ENCODE measurements at places on chromosomes 3 and 15.

GRCh38 chr15:27696530-27696929 lies 402.6 kb downstream of the OCA2 start:
- DNase-seq: no peak

DNA sequence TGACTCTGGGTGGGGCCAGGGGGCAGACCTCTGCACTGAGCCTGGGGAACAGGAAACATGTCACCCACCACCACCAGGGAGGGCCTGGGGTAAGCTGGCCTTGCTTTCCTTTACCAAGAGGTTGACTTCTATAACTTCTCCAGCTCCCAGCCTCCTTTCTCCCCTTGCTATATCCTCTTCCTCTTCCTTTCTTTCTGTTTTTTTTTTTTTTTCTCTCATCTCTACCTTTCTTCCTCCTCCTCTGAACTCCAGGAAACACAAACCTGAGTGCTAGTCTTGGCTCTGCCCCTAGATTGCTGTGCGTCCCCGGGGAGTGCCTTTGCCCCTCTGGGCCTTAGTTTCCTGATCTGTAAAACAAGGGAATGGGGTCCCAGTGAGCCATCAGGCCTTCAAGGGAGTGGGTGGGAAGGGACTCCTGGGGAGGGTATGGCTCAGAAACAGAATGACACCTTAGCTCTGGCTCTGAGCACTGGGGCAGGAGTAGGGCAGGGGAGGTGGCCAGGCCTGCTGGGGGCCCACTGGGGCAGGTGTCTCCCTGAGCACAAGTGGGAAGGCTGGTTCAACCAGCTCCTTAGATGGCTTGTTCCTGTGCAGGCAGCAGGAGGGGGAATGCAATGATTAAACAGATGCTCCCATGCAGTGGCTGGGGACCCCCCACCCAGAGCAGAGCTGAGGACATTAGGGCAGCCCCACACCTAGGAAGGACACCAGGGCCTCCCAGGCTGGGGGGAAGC lies 4.3 kb downstream of the SNX33 start:
- no peak for DNase-seq

DNA sequence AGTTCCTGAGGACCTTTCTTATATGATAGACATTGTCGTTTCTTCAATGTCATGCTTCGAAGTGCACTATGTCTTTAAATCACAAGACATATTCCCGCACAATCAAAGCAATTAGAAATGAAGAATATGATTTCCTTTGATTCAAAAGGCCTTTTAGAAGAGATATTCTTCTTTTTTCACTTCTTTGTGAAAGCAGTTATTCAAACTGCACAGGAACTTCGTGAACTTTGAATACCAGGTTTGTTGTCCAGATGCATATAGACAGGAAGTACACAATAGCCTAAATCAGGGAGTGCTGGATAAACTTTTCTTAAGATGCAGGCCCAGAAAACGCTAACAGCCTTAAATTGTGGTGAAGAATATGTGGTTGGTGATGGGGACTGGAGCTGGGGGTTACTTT lies 591.1 kb upstream of the NAALADL2 start:
- DNase-seq: no peak

- no peak for DNase-seq
These were observed 394.1 kb downstream of the SOX2 start for GRCh38 chr3:182105875-182106274.

DNA sequence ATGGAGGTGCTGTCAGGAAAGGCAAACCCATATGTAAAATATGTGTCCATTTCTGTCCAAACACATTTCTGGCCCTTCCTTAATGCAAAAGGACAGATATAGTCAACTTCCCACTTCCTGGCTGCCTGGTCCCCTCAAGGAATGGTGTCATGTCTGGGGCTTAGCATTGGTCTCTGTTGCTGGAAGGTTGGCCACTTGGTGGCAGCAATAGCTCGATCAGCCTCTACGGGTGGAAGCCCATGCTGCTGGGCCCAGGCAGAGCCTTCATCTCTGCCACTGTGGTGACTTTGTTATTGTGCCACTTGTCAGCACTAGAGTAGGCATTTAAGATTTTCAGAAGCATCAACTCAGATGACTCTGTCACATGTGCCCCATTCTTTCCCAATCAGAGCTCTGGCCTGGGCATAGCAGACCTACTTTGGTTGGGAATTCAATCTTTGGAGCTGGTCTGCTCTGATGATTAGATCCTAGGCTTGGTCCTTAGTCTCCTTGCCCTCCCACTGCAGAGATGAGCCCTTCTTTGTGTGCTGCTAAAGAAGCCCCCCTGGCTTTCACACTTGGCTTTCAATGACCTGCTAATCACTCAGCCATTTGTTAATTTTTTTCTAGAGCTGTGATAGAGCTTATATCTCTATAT lies 51.0 kb upstream of the SPSB4 start:
- DNase-seq: no peak

DNA sequence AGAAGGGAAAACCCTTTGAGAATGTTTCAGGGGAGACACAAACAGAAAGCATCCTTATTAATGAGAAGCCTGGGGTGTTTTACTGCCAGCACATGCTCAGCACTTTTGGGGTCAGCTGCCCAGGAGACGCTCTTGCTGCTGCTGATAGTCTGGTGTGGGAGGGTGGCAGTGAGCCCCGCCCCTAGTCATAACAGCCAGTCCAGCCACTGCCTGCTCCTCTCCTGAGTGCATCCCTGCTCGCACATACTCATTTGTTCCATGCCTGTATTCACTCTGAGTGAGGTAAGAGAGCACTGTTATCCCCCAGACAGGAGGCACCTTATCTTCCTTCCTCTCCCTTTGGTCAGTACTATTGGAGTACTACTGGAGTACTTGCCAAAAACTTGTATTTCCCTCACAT lies 101.3 kb downstream of the ETFA start:
- DNase-seq: no peak

DNA sequence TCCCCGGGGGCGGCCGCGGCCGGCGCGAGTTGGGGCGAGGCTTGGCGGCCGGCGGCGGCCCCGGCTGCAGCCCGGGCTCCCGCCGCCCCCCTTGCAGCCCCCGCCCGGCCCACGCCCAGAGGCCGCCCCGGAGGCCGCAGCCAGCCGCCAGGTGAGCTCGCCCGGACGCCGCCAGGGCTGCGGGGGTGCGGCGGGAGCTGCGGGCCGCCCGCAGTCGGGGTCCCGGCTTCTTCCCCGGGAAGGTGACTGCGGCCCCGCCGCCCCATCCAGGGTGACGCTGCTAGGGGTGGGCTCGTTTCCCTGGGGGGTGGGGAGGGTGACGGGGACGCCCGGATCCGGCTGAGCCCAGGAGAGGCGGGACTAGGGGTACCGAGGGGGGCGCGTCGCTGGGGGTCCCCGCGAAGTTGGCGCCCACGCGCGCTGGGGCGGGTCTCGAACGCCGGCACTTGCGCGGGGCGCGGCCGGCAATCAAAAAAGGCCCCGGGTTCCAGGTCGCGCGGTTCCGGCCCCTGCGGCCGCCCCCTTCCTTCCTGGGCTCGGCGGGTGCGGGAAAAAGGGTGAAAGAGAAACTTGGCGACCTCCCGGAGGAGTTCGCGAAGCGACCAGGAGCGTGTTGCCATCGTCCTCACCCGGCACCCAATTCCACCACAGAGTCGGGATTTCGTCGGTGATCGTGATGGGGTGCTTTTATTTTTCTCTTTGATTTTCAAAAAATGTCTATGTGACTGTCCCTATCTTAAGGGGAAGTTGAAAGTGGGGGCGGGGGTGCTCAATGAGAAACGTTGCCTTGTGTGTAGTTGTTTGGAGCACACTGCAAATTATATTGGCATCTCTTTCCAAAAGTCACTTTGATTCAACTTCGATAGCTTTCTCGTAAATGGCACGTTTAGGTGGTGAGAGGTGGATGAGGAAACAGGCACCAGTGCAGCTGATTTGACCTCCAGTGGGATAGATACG lies 619 bp downstream of the ATXN7 start:
- DNase-seq: peak; percentile 22

- DNase-seq: no peak
These were observed 120.2 kb downstream of the LRRC28 start for GRCh38 chr15:99371180-99372103.

- no peak for DNase-seq
These were observed 61.8 kb downstream of the GAP43 start for GRCh38 chr3:115685097-115685496.

GRCh38 chr15:84814916-84815315 lies 2.2 kb upstream of the ALPK3 start:
- no peak for DNase-seq

GRCh38 chr15:67825881-67826716 lies 790 bp downstream of the SKOR1 start:
- no peak for DNase-seq

GRCh38 chr3:167031364-167032049 lies 348.6 kb downstream of the ZBBX start:
- no peak for DNase-seq

DNA sequence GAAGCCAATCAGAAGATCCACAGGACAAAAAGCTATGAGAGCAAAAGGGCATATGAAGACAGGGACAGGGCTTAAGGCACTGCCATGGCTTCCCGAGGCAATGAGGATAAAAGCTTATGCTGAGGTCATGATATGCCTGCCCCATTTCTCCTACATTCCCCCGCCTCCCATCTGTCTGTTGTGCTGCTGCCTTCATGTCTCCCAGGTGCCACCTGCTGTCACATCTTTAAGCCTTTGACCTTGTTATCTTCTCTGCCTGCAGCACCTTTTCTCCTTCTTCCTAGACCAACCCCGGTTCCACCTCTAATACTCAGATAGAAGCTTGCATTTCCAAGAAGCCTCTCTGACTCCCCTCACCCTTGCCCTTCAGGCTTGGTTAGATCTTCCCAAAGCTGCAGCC lies 213.8 kb downstream of the ARRDC4 start:
- DNase-seq: no peak

GRCh38 chr15:74449095-74449494 lies 11.9 kb downstream of the UBL7 start:
- DNase-seq: no peak

DNA sequence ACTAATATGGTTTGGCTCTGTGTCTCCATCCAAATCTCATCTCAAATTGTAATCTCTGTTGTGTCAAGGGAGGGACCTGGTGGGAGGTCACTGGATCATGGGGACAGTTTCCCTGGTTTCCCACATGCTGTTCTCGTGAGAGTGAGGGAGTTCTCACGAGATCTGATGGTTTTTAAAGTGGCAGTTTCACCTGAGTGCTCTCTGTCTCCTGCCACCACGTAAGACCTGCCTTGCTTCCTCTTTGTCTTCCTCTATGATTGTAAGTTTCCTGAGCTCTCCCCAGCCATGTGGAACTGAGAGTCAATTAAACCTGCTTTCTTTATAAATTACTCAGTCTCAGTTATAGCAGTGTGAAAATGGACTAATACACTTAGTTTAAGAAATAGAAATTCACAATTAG lies 228.9 kb downstream of the CD47 start:
- no peak for DNase-seq

DNA sequence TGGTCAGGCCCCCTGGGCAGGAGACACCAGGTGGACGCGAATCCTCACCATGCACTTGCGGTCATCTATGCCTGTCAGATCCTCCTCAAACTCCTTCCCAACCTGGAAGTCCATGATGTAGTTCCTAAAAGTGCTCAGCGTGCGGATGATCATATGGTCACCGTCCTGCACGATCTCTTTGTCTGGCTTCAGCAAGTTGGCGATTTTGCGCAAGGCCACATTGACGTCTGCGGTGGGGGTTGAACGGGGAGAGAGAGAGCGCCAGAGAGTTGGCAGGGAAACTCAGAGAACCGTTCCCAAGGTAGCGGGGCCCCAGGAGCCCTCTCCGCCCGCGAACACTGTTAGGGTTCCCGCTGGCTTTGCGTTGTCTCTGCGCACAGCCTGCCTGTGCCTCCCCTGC lies 809 bp downstream of the RBP1 start:
- DNase-seq: no peak

Data from GF-D8 (cell line).